NCI-H446 (cell line): ENCODE measurements at places on chromosomes 4 and X.

- DNase-seq, result no peak
Measured at GRCh38 chr4:78370631-78371372, 180.8 kb upstream of the ANXA3 start.

- no peak for DNase-seq
Measured at GRCh38 chr4:24816797-24817196, 21.4 kb downstream of the SOD3 start.

- DNase-seq, result no peak
Measured at GRCh38 chrX:71251466-71251973, 2.4 kb downstream of the ZMYM3 start.

- no peak for DNase-seq
Measured at GRCh38 chr4:9899306-9900055, 118.0 kb downstream of the DRD5 start.

DNA sequence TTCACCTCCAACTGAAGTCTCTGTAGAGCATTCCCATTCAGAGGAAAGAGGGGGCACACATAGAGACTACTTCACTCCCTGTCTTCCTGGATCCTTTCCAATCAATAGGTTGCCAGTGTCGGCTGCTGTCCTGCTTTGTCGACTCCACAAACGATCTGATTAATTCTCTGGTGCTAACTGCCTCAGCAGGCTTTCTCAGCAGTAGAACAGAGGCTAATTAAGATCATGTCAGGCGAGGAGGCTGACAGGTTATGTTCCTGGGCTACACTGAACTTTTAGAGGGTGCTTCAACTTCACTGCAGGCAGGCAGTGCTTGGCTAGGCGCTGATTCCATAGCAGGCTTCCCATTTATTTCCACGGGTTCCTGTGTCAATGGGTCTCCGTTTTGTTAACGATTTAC lies 79.2 kb downstream of the GRIA3 start:
- no peak for DNase-seq

DNA sequence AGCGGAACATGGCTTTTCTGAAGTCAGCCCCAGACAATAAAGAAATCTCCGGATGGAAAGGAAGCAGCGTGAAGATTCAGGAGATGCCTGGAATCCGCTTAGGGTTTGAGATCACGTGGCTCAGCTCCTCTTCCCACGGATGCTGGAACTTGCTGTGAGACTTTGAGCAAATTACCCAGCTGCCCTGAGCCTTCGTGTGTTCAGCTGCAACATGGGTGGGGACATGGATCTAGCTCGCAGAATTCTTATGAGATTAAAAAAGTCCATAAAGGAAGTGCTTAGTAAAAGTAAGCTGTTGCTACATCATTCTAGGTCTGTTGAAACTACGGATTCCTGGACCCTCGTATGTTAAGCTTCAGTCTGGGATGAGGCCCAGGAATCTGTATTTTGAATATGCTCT lies 55.7 kb upstream of the STIM2 start:
- no peak for DNase-seq

DNA sequence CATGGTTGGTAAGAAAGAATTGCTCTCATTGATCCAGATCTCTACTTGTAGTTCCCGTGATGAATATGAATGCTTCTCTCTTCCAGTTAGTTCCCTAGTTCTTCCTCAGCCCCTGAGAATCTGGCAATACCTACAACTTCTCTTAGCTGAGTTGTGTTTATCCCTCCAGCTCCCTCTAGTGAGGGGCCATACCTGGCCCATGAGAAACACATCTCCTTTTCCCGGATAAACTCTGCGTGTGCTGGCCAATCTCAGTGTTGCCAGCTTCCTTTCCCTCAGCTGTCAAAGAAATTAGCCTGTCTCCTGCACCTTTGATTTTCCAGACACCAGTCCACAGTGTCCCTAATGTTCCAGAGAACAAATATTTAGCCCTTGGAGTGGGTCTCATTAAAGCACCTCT lies 5.7 kb downstream of the CBLL2 start:
- no peak for DNase-seq

- DNase-seq, result no peak
Measured at GRCh38 chr4:1244978-1245471, 3.9 kb downstream of the CTBP1 start.

DNA sequence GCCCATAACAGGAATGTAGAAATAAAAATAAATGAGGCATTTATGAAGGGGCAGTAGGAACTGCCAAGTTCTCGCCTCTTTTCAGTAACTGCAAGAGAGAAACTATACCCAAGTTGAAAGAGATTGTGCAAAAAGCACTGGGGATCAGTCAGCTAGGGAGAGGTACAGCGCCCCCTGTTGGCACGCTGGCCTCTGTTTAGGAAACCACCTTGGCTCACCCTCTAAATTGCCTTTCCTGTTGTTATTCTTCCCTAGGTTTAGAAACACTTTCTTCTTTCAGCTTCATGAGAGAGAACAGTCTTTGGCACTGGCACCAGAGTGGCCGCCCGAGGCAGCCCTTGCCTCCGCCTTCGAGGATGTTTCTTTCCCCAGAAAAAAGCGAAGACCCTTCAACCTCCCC lies 348.5 kb downstream of the MID1IP1 start:
- peak; percentile 44 for DNase-seq

DNA sequence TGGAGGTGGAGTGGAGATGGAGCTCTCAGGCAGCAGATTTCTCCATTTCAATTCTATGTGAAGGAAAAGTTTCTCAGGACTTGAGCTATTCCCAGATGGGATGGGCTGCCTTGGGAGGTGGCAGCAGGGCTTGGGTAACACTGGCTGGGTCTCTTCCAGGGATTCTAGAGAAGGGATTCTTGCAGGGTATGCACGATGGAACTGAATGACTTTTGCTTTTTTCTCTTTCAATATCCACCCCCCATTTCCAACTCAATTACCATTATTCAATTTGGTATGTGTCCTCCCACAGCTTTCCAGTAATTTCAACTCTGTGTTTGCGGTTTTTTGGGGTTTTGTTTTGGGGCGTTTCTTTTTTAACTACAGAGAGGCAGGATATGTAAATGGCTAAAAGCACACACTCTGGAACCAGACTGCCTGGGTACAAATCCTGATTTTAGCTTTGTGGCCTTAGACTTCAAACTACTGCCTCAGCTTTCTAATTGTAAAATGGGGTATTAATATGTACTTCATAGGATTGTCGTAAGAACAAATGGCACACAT lies 228.8 kb downstream of the EVC2 start:
- DNase-seq, result no peak

GRCh38 chr4:150875367-150875766 lies 139.7 kb downstream of the LRBA start:
- DNase-seq, result no peak

DNA sequence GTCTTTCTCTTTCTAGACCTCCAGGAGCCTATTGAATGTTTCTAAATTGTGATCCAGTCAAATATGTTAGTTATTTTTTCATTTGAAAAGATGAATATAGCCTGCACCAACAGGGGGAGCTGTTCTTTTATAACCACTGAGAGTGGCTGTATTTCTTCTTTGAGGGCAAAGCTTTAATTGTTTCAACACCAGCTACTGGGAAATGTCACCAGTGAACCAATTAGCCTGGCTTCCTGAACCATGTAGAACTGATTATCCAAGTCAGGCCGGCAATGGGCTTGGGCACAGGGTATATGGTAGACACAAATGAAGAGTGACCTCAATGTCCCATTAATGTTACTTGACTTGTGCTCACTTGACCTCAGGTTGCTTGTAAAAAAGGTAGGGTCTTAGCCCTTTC lies 4.8 kb upstream of the DAPP1 start:
- peak; percentile 8 for DNase-seq

DNA sequence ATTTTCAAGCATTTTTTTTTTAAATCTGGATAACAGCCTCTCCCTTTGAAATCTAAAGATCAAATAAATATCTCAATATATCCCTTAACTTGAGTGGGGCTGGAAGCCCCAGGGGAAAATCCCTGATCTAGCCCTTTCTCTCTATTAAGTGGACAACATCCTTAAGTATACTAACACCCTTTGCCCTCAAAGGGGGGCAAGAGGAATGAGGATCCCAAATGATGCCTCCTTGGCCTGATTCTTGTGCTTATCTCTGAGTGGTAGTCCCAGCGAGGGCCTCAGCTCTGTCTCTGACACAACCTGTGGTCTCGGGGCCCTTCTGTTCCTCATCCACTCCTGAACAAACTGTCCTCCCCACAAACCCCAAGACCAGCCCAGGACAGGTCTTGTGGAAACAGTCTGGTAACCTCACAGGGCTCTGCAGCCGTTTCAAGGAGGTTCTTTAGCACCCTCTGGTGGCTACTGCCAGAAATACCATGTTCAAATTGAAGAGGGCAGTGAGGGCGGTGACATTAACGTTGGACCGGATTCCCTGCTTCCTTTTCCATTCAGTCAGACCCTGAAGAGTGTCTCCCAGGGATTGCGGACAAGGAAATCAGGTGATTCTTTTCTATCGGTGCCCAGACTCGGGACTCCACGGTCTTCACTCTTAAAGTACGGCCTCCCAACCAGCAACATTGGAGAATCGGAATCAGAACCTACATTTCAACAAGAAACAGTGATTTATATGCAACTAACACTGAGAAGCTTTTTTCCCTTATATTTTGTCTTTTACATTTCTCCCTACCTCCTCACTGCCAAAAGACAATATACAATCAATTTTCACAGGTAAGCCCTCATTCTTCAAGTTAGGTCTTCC lies 13.0 kb downstream of the CXCL13 start:
- no peak for DNase-seq

DNA sequence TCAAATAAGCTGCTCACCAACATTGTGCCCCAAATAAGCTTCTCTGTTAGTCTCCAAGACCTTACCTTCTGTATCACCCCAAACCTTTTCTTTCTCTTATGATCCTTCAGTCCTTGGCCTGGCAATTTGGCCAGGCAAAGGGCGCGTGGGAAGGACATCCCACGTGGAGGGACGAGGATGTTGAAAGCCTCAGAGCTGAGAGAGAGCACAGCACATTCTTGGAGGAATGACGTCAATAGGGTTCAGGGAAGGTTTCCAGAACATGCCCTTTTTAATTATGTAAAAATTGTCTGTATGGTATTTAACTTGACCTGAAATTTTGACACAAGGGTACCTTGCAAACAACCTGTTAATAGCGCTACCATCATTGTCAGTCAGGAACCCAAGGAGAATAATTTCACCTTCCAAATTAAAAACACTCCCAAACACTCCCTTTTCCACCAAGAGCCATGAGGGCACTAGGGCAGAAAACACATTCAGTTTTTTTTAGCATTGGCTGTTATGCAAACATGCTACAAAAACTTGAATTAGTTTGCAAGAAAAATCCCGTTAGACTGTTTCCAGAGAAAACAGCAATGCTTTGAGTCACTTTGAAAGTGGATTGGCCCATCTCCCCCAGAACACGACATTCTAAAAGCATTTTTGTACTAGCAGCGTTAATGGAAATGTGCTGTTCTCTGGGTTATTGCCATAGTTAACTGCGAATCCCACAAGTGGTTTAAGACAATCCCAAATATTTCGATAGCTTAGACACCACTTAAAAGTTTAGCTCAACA lies 183.2 kb upstream of the PUDP start:
- no peak for DNase-seq

DNA sequence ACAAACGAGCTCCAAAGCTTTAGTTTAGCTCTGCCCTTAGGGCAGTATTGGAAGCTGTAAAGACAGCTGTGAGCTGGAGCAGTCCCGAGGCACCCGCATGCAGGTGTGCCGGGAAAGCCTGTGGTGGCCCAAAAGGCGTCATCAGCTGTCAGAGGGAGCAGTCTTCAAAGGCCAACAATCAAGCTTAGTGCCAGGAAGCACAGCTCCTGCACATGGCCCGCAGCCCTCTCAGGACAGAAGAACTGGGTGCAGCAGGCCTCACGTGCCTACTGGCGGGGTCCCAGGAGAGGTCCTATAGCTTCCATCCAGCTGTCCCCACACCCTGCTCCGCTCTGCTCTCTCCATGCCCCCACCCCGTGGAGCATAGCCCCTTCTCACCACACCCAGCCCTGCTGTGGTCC lies 92.2 kb upstream of the TRIM2 start:
- DNase-seq, result no peak

- DNase-seq, result no peak
Measured at GRCh38 chr4:4521136-4521535, 20.7 kb downstream of the STX18 start.

DNA sequence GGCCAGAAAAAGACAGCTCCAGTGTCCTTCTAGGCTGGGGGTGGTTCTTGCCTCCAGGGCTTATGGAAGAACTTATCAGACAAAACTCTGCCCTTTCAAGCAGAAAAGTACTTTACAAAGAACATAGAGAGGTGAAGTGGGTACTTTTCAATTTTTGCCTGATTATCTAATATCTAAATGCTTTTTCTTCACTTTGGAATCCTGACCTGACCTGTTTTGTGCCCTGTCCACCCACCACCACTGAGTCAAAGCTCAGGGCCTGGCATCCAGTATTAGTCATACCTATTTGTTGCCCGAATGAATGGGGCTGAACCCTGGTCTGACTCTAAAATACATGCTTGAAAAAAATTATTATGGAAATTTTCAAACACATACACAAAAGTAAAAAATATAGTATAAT lies 37.2 kb downstream of the RTL9 start:
- no peak for DNase-seq

DNA sequence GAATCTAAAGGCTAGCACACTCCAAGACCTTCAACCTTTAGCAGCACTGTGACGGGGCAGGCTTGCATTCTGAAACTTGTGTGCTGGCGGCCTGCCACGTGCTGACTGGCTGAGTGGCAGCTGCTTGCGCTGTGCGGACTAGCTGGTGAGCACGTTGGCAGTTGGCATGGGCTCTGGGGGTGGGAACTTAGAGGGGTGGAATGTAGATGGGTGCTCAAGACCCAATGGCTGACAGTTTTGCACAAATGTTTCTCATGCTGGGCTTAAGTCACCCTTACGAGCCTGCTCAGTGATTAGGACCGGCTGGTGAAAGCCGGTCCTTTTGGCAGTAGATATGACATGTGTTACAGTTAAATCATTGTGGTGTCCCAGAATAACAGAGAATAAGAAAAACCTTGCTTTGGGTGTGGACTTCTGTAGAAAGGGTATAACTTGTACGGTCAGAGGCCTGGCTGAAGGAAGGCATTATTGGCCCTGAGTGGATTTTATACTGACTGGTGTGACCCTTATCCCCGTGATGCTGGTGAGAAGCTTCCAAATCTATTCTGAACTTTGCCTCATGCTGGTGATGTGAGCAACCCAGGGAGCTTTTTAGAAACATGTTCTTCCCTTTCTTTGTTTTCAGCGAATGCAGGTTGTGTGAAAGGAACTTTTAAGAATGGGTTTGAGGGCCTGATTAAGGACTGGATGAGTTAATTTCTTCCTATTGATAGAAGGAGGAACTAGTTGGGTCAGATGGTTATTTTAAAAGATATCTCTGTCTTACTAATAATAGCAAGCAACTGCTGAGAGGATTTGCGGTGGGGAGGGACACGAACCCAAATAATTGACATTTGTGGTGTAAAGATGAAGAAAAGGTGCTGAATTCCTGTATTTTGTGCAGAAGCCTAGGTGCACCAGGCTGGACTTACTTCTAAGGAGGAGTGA lies 107.4 kb upstream of the SLC4A4 start:
- DNase-seq, result peak; percentile 79

GRCh38 chrX:68343551-68343950 lies 89.7 kb downstream of the OPHN1 start:
- DNase-seq, result no peak

- no peak for DNase-seq
Measured at GRCh38 chrX:97806238-97806637, 922.5 kb downstream of the RPA4 start.

- DNase-seq, result no peak
Measured at GRCh38 chr4:84484236-84484635, 14.9 kb downstream of the NKX6-1 start.

- no peak for DNase-seq
Measured at GRCh38 chr4:33226133-33226532, 2506.0 kb downstream of the PCDH7 start.
